ENCODE measurements at places on chromosomes 5 and 9.

- no peak for DNase-seq
Observed at GRCh38 chr5:150213530-150213929, 23.7 kb downstream of the SLC6A7 start.

DNA sequence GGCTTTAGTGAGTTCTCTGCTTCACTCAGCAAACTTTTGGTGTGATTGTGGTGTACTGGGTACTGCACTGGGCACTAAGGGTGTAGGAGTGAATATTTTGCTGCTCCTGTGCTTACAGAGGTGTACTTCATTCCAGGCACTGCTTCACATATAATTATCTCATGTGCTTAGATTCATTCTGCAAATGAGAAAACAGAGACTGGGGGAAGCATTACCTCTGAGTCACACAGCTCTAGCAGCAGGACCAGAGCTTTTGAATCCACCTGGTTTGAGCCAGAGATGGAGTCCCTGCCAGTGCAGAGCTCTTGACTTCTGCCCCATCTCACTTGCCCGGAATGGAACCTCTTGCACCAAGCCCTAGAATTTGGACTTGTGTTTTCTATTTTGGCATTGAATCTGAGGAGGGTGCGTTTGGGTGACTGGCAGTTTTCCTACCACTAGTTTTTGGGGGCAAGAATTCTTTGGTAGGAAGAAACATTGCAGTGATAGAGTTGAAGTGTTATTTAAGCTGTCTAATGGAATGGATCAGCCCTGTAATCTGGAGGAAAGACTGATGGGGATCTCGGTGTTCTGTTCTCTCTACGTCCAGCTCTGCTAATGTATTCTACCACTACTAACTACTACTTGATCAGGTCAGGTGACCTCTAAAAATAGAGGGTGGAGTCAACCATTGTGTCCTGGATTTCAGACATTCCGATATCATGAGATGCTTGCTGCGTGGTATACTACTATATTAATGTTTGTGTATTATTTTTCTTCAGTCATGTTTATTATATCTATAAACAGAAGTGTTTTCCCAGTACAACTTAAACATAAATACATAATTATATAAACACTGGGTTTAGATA lies 2.5 kb downstream of the ARHGAP26 start:
- no peak for DNase-seq

- peak; percentile 49 for DNase-seq
Observed at GRCh38 chr9:87148331-87149104, 201.2 kb upstream of the GAS1 start.

GRCh38 chr5:128633901-128634300 lies 95.9 kb upstream of the FBN2 start:
- DNase-seq = no peak

DNA sequence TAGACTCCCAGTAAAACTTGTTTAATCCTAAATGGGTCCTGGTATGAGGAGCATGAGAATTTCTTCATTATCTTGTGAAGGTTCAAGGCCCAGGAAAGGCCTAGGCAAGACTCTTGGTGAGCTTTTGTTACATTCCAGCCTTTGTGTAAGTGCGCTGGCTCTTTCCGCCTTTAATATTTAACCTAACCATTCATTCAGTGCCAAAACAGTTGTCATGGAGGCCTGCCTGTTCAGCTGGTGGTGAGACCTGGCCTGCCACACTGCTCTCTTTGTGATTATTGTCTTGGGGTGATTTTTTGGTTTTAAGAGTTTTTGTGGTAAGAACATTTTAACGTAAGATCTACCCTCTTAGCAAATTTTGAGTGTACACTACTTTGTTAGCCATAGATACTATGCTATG lies 127.5 kb upstream of the WWC1 start:
- DNase-seq = no peak

GRCh38 chr5:175591293-175591692 lies 66.6 kb upstream of the HRH2 start:
- no peak for DNase-seq

GRCh38 chr5:2048664-2049063 lies 165.9 kb upstream of the IRX4 start:
- no peak for DNase-seq

GRCh38 chr5:1564182-1564748 lies 40.5 kb upstream of the LPCAT1 start:
- DNase-seq = peak; percentile 47

GRCh38 chr9:133201424-133202144 lies 7.5 kb downstream of the OBP2B start:
- DNase-seq = no peak

- no peak for DNase-seq
Observed at GRCh38 chr5:175878544-175879438, 7.4 kb downstream of the CPLX2 start.

GRCh38 chr9:137665697-137666512 lies 47.1 kb downstream of the EHMT1 start:
- no peak for DNase-seq

DNA sequence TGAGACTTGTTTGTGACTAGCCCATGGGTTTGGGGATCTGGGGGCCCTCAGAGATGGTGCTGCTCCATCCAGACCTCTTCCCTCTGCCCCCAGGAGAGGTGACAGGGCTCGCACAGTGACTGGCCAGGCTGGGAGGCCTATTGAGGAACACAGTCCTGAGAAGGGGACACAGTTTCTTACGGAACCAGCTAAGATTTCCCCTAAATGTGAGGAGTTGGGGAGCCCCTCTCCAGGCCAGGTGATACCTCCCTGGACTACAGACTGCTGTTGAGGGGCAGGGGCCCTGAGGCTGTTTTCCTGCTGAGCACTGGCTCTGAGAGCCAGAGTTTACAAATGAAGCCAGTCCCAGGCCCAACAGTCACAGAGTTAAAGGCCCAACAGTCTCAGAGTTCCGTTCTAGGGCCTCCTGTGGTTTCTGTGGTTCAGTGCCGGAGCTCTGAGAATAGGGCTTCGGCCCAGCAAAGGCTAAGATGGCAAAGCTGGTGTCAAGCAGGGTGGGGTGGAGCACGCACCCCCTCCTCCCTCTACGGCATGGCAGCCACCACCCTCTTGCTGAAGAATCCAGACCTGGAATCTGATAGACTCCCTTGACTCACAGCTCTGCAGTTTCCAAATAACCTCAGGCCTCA lies 1.1 kb upstream of the SEMA4D start:
- no peak for DNase-seq

- no peak for DNase-seq
Observed at GRCh38 chr5:9445826-9446388, 100.0 kb downstream of the SEMA5A start.

Data from ascending aorta (tissue), 2 donors.